IPS DF 19.7 (cell line): ENCODE measurements at places on chromosomes 7 and 10.
A peak's percentile ranks its signal among the peaks of the same experiment; 100 is the strongest.

- no peak for DNase-seq
Observed at GRCh38 chr10:98326621-98327027, 58.6 kb upstream of the LOXL4 start.

GRCh38 chr10:86139066-86139657 is 227.4 kb downstream of the GRID1 start:
- DNase-seq: peak; percentile 9

DNA sequence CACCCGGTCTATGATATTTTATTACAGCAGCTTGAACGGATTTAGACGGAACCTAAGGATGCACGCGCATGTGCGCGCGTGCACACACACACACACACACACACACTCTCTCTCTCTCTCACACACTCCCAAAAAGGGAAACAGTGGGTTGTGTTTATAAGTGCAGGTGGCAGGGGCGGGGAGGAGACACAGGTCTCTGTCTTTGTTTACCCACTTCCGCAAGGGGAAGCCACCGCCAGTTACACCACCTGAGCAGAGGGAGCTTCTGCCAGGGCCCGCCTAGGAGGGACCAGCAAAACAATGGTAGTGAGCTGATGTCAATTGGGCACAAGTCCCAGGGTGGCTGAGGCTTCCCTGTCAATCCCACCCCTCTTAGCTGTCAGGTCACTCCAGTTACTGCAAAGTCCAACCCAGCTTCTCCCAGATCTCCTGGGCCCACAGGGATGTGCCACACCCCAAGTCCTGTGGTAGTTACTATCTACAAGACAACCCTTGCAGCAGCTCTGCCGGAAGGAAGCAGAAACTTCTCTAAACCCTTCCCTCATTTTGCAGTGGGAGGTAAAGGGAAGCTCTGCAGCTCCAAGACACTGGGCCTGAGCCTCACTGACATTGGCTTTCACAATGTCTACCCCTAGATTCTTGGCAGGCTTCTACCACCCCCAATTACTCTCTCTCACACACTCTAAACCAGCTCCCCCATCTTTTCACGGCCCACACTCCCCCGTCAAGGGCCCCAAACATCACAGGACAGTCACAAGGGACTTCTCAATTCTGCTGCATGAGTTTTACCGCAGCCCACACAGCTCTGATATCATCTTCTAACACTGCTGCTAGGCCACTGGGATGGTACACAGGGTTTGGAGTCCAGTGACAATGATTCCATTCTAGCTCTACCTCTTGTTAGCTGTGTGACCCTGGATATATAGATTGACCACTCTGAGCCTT is 17.6 kb downstream of the ANXA11 start:
- no peak for DNase-seq

DNA sequence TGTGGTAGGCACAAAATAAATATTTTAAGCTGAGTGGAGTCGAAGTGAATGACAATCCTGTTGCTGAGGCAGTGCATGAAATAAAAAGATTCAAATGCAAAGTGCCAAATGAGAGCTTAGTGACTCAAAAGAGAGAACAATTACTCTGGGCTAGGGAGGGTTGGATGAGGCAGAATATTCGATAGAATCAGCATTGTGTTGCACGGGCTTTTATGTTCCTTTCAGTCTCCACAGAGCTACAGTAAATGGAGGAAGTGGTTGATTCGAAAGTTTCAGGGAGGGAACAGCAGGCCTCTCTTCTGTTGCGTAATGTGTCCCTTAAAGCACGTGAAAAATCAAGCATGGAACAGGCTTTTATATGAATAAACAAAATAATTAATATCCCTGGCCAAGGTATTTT is 599.3 kb upstream of the CELF2 start:
- no peak for DNase-seq

DNA sequence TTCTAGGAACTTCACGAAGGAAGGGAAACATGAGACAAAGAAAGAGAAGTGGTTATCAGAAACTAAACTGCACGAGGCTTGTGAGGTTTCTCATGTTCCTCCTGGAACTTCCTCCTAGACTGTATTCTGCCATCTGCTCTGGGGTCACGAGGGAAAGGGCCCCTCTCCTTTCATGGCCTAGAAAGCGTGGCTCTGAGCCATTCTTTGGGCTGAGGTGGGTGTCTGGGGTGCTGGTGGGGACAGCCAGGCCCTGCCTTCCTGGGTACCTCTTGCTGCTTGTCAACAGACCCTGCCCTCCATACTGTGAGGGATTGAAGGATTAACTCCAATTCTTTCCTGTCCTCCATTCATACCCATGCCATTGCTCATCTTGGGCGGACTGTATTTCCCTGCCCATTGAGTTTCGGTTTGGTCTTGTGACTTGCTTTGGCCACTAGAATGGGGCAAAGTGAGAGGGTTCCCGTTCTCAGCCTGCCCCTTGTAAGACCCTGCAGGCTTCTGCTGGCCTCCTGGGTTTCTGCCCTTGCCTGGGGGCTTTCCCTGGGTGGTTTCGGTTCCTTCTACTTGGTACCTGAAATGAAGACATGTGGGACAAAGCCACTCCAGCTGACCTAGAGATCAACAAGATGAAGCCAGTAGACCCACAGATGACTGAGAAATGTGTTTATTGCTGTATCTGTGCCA is 14.9 kb upstream of the GIMAP8 start:
- DNase-seq: no peak

DNA sequence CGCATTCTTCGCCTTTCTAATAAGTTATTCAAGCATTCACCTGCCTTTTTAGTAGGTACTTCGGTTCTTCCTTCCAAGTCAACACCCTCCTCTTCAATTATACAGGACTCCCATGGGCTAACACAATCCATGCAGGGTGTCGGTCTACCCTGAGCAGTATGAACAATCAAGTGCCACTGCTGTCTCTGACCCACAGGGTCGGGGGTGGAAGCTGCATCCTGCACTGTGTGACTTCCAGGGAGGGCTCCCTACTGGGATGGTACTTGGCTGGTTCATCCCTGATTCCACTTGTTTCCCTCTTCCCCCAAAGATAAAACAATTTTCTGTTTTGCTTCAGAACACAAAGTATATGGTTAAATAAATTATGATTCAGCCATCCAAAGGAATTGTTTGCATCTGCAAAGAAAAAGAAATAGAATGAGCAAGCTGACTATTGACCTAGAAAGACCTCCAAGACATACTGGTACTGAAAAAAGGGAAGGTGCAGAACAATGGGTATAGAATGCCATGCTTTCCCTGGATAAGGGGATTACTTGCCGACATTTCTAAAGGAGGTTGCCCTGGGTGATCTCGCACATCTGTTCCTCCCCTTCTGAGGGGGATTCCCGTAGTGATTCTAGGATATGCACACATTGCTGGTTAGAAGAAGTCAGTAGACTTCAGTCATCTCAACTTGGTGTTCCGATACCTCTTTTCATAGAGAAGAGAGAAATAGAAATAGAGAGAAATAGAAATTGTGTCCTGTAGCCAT is 89.1 kb upstream of the AGR3 start:
- no peak for DNase-seq

DNA sequence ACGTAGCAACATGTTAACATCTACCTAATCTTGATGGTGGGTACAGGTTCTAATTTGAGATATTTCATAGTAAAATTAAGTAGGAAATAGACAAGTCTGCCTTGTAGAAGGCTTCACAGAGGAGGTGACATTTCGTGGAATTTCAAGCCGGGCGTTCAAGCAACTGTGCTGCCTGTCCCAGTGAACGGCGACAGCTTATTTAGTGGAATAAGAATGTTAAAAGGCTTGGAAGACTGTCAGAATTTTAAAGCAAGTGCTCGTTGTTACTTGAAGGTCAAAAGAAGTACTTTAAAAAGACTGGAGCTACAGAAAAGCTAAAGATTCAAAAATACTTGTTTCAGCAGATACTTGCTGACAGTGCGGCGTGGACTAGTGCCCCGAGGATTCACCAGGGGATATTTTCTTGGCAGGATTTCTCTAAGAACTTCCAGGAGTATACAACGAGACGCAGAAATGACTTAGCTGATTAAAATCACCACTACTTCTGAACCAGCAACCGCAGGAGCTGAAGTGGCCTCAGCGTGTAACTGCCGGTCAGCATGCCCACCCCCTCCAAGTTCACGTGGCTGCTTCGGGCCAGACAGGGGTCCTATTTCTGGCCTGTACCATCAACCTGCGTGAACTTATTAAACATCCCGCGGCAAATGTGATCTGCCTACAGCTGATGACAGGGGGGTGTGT is 46.5 kb downstream of the CTBP2 start:
- DNase-seq: no peak

- no peak for DNase-seq
Observed at GRCh38 chr10:69069090-69070042, 18.5 kb upstream of the SRGN start.

DNA sequence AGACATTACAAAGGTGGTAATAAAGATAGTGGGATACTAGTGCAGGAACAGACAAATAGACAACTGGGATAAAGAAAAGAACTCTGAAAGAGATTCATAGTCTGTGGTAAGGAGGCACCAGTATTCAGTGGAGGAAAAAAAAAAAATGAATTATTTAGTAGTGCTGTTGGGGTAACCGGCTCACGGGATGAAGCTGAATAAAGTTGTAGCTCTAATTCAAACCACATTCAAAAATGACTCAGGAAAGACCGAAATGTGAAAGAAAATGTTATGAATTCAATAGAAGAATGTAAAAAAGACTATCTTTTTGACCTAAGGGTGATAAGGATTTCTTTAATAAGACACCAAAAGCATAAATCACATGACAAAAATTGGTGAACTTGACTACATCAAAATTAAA is 83.1 kb upstream of the HABP2 start:
- DNase-seq: no peak

DNA sequence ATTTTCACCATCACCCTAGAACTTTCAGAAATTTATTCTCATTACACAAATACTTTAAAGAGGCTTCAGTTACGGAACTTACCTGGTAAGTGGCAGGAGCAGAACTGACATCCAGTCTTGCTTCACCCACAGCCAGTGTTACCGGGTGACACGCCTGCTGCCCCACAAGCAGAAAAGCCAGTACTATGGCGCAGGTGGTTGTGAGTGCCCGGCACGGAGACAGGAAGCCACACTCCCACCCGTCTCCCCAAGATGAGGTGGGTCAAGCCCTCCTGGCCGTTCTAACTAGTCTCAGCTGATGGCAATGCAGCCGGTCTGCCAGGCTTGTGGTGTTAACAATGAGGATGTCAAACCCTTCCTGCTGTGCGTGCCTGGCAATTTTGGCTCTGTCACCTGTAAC is 86.9 kb downstream of the PROSER2 start:
- DNase-seq: no peak

DNA sequence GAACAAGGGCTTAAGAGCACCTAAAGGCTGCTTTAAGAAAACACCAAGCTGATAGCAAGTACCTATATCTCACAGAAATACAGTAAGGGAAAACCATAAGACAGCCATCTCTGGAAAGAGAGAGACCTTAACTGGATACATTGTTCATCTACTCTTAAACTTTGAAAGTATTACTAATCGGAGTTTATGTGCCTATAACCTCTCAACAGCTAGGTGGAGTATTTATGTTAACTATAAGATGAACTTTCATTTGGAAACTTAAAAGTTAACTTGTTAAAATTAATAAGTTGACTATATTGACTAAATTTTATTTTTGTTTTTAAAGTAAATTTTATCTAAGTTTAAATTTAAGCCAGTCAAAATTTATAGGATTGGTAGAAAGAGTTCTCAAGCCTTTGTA is 90.6 kb downstream of the USP6NL start:
- DNase-seq: no peak

DNA sequence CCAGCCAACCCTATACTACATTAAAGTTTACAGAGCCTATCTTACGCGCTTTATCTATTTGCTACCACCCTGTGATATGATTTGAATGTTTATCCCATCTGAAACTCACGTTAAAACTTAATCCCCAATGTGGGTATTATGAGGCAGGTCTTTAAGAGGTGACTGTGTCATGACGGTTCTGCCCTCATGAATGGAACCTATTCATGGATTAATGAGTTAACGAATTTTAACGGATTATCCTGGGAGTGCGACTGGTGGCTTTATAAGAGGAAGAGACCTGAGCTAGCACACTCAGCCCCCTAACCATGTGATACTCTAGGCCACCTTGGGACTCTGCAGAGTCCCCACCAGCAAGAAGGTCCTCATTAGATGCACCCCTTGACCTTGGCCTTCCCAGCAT is 37.8 kb downstream of the SRPK2 start:
- DNase-seq: no peak

DNA sequence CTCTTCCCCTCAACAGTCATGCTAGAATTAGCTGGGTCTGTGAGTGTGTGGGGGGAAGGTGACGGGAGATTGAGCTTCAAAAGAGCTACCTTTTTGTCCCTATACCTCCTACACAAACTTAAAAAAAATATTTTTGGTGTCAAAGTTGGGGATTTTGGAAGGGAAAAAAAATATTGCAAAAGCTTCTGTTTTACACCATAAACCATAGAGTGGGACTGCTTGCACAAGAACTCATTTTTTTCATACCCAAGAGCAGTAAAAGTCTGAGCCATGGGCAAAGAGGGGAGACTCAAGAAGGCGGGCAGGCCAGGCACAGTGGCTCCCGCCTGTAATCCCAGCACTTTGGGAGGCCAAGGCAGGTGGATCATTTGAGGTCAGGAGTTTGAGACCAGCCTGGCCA is 9.4 kb upstream of the ZDHHC4 start:
- DNase-seq: no peak

GRCh38 chr10:77926566-77927401 is at the start of gene DLG5:
Gene DLG5 (minus strand): TSS chr10:77926755. CDS start chr10:77926520, 235 bp downstream.
- DNase-seq: no peak

- no peak for DNase-seq
Observed at GRCh38 chr7:111282626-111283025, 191.7 kb downstream of the LRRN3 start.

GRCh38 chr10:52376694-52377354 is 62.7 kb downstream of the DKK1 start:
- DNase-seq: no peak

- DNase-seq: no peak
Observed at GRCh38 chr10:126218778-126219649, 169.3 kb downstream of the ADAM12 start.

GRCh38 chr10:60731134-60731885 is 47.0 kb upstream of the CDK1 start:
- DNase-seq: no peak

DNA sequence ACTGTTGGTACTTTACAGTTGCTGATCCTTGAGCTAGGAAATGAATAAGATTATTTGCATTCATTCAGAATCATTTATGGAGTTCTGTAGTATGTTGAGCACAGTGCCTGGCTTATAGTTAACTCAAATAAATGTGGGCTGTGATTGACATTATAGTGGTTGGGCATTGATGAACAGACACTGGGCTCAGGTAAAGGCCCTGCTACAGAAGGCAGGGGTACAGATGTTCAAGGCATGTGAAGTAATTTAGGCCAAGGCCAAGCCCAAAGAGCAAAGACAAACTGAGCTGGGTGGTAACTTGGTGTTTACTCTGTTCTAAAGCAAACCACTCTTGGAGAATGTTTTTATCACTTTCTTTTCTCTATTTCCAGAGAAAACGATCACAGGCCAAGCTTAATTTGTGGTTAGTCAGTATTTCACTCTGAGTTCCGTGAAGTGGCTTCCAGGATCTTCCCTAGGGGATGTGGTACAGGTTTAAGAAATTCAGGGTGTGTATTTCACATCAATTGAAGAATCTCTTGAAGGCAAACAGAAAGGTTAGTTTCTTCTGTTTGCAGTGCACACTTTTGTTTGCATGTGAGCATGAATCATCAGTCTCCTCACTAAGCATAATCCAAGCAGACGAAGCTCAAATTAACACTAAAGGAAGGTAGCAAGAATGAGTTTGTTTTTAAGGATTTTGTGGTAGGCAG is 113.9 kb upstream of the PRR15 start:
- no peak for DNase-seq
